ENCODE measurements at places on chromosomes 12 and 14.

GRCh38 chr14:101927859-101928258 is 36.5 kb upstream of the DYNC1H1 start:
- no peak for DNase-seq

DNA sequence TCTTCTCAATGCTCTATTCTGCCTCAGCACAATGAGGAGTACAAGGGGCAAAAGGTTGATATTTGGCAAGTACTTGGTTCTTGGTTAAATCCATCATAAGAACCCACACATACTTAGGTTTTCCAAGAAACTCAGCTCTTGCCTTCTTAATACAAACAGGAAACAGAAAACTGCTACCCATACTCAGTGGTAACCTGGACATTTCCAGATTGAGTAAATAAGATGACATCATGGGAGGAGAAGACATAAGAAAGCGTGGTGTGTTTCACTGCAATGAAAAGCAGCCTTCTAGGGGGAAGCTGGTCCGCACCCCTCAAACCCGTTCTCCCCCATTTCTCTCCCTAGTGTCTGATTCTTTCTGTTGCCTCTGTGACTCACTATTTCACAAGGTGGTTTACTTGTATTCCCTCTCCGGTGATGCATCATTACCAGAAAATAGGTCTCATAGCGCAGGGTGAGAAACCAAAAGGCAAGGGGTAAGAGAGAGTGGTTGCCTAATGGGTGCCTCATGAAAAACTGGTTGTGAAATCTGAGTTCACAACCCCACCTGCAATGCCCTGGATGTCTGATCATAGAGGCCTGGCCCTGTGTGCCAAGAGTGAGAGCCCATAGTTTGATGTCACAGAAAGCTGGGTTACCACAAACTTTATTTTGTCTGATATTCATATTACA is 326.5 kb upstream of the TBX3 start:
- DNase-seq: no peak

- no peak for DNase-seq
These were observed 110.1 kb upstream of the BCL2L14 start for GRCh38 chr12:11960646-11961045.

DNA sequence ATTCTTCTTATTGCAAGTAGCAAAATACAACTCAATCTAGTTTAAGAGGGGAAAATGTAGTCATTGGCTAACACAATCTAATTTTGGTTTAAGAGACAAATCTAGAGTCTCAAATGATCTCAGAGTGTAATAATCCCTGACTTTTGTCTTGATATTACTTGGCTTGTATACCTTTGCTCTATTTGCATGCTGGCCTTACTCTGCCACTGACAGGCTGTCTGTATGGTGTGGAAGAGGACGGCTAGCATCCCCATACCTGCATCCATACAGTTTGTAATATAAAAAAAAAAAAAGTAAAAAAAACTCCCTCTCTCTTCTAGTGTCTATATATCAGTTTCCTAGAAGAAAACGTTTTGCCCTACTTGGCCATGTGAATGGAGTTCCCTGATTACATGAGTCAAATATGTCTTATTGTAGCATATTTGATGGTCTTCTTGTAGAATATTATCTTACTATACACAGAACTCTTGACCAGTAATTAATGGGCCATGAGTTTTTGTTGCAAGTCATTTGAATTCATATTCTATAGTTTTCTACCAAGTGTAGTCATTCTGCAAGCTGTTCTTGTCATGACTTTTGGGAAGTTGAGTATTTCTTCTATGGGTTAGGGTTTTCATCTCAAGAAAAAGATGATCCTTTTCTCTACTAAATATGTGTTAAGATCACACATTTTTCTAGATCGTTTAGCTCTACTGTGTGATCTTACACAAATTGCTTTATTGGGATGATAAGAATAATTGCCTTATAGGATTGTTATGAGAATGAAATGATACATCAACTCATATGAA is 8.2 kb downstream of the HIF1A start:
- no peak for DNase-seq

DNA sequence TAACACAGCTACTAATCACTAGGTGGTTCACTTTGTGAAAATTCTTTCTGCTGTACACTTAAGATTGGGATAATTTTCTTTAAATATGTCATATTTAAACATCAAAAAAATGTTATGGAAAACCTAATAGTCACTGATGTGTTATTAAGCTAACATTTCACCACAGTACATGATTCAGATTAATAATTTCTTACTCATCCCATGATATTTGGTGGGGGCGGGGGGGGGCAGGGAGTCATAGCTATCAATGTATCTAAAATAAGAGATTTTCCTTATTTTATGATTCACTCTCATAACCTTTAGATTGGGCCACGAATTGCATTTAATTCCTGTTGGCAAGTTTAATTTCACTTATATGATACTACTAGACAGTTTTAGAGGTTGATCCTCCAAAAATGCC is 88.8 kb downstream of the KCNH5 start:
- DNase-seq: no peak

DNA sequence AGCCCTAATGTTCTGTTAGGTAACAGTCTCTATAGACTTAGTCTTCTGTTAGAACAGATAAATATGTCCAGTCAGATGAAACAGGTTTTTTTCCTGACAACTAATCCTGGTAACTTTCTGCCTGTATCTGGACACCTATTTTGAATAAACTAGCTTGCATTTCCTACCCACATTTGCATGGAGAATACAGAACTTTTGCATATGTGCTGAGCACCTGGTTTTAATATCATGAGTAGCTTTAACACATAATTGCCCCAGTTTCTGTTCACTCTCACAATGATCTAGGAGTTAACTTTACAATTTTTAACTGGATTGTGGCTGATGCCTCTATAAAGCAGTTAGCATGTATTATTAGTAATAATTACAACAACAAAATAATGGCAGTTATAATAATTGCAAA is 111.7 kb downstream of the KTN1 start:
- DNase-seq: no peak

DNA sequence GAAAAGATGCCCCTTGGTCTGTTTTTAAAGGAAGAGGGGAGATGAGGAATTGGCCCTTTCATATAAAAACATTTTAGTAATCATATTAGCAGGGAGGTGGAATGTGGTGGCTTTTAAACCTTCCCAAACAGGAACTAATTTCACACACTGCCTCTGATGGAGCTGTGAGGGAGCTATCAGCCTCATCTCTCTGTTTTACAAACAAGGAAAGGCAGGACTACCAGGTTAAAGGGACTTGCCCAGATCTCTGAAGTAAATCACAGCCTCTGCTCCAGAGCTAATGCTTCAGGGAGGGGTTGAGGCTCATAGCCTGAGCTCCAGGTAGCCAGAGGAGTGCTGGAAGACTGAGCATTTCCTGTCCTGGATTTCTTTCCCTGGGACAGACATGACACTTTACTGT is 1.1 kb upstream of the BMP4 start:
- DNase-seq: no peak

- no peak for DNase-seq
These were observed 79.4 kb upstream of the HIF1A start for GRCh38 chr14:61615743-61616523.

GRCh38 chr14:91749868-91750267 is 18.0 kb upstream of the CATSPERB start:
- DNase-seq: no peak

- DNase-seq: no peak
These were observed 524.8 kb upstream of the ATP2B1 start for GRCh38 chr12:90233168-90234100.

- no peak for DNase-seq
These were observed 13.7 kb downstream of the HNRNPC start for GRCh38 chr14:21255385-21256101.

DNA sequence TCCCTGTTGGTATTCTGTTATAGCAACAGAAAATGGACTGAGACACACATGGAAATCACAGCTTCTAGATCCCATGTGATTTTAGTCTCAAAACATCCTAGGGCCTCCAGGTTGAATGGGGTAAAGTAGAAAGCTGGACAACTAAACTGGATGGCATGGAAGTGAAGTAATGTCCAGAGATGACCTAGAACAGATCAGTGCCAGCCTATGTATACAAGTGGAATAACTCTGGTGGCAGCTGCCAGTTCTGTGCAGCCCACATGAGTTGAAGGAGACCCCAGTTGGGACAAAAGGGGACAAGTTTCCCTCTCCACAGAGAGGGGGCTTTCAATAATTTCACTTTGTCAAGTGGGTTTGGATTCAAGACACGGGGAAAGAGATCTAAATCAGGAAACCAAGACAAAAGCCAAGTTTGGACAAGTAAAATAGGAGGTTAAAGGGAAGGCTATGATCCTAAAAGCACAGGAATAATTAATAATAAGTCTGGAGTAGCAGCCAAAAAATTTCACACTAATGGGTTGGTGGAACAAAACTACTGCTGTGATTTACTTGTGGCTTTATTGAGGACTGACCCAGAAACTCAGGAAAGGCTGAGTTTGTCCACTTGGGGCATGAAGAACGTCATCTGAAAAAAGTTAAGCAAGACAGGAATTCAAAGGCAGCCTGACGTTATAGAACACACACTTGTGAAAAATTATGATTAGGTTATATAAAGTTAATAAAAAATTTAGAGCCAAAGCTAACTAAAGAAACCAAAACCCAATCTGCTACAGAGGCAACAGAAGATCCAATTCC is 11.7 kb downstream of the KIF21A start:
- no peak for DNase-seq

- DNase-seq: no peak
These were observed 59.5 kb downstream of the TMEM116 start for GRCh38 chr12:111953455-111953854.

- no peak for DNase-seq
These were observed 37.6 kb upstream of the GRIP1 start for GRCh38 chr12:66716522-66716921.

DNA sequence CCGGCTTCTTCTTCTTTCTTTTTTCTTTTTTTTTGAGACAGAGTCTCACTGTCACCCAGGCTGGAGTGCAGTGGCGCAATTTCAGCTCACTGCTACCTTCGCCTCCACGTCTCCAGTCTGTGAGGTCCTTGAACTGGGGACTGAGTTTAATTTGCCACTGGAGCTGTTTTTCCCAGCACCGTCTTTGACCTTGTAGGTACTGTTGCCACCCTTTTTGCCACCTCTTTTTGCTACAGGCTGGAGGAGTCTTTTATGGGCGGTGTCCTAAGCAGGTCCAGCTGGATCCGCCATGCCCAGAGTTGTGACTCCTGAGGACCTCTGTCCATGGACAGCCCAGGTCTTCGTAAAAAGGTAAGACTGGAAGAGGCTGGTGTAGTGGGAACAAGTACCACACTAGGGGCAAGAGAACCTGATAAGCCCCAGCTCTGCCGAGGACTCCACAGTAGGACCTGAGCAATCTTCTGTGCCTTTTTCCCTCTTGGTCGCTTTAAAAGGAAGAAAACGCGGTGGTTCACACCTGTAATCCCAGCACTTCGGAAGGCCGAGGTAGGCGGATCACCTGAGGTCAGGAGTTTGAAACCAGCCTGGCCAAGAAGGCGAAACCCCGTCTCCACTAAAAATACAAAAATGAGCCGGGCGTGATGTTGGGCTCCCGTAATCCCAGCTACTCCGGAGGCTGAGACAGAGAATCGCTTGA is 946 bp downstream of the RNU4-2 start:
- peak; percentile 24 for DNase-seq

- DNase-seq: no peak
These were observed 59.2 kb upstream of the RTRAF start for GRCh38 chr14:51929910-51930682.

- DNase-seq: no peak
These were observed 26.8 kb downstream of the RIC8B start for GRCh38 chr12:106801167-106801708.

GRCh38 chr14:37422319-37422718 is 172.7 kb downstream of the FOXA1 start:
- no peak for DNase-seq

DNA sequence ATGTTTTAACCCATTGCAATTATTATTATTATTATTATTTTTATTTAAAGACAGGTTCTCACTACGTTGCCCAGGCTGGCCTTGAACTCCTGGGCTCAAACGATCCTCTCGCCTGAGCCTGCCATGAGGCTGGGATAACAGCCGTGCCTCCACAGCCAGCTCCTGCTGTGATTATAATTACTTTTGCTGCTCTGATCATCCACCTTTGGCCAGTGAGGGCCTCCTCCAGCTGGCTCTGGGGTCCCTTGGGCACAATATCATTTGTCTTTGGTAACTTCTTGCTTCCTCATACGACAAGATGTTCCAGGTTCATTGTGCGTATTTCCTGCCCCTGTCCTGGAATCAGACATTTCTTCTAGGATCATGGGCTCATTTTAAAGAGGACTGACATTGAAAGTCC is 28.4 kb downstream of the LRTM2 start:
- DNase-seq: no peak

DNA sequence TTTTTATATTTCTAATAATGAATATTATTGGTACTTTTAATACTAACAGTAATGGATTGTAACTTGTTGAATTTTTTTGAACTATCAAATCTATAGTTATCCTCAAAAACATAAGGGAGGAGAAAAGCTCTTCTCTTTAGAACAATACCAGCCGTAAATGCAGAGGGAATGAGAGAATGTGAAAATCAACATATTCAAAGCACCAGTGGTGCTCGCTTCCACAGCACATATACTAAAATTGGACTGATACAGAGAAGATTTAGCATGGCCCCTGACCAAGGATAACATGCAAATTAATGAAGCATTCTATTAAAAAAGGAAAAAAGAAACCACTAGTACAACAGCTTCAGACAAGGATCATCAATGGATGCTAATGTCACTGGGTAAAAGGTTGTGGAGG is 15.8 kb downstream of the R3HDM2 start:
- DNase-seq: no peak

DNA sequence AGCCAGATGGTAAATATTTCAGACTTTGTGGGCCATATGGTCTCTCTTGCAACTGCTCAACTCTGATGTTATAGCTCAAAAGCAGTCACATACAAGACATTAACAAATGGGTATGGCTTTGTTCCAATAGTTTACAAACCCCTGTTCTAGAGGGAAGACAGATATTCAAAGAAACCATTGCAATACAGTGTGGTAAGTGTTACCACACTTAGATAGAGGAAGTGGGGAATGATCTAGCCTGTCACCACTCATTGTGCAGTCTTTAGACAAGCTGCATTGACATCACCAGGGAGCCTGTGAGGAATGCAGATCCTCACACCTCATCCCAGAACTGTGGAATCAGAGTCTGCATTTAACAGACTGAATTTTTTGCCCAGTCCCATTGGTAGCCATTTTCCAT is 80.0 kb upstream of the RGS6 start:
- no peak for DNase-seq

DNA sequence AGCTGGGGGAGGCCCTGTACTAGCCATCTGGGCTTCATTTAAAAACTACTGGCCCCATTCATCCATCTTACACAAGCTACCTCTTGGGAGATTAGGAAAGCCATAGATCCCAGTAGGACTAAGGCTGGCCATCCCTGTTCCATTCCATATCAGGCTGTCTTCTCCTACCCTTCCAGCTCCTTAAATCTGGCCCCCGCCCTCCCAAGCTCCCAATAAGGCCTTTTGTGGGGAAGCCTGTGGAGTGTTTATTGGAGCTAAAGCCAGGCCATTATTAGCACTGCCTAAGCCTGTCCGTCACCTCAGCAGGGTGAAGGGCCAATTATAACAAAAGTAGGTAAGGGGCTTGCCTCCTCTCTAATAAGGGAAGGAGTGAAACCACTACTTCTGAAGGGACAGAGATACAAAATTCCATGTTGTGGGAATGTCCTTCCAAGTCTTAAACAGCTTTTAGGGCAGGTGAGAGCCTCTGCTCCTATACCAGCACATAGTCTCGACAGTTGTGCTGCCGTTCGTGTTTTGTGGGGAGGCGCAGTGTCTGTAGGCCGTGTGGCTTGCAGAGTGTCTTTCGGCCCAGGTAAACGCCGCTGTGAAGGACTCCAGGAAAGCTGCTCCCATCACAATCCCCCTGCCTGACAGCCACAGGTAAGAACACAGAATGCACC is 3.7 kb downstream of the MYL6 start:
- DNase-seq: no peak

All from HS-27A (cell line).